ENCODE measurements at places on chromosomes 12 and 14.

DNA sequence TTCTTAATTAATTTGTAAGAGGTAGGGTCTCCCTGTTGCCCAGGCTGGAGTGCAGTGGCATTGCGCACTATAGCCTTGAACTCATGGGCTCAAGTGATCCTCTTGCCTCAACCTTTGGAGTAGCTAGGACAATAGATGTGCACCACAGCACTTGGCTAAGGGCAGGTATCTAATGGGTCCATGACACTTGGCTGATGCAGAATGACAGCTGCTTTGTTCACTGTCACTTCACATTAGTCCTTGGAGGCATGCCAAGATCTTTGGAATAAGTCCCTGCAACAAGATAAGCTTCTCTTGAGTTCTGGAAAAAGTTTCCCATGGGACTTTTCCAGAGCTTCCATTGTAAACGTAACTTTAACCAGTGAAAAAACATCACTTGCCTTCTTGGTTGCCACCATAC, 23.4 kb downstream of the COQ6 start:
- no peak for DNase-seq

- no peak for DNase-seq
Measured at GRCh38 chr12:47473091-47473490, 232.7 kb downstream of the RPAP3 start.

DNA sequence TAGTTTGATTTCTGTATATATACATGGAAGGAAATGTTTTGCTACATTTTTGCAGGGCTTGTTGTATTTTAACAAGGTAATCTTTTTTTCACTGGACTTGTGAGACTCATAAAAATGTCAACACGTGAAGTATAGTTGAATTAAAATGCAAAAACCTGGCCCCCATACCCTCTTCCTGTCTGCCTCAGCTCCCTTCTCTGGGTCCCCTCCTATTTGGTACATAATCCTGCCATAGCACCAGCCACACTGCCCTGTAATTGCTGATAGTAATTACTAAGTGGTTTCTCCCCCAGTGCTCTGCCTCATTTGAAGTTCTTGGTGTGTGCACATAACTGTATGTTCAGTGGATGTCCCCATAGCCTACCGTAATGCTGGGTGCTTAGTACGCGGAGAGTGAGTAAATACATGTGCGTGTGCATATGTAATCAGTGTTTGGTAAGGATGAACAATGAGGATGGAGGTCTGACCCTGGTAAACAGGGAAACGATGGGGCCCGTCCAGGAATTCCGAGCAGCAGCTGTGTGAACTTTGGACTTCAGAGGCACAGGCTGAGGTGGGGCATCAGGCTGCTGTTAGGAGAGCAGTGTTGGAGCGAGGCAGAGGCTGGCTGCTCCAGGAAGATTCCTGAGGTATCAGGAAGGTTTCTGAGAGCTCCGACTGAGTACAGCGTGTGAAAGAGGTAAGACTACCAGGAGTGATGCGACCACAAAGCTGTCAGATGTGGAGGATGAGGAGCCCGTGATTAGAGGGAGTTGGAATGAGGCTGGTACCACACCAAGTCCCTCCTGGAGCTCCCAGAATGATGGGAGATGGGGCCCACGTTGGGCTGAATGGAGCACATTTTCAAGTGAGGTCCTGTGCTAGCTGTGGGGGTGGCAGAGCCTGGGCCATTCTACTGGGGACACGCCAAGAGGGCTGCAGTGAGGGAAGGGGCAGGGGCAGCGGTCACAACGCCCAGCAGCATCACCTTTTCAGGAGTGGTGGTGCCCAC, 106.8 kb downstream of the PELI2 start:
- no peak for DNase-seq

GRCh38 chr14:90177539-90178189, 78.7 kb upstream of the PSMC1 start:
- no peak for DNase-seq

DNA sequence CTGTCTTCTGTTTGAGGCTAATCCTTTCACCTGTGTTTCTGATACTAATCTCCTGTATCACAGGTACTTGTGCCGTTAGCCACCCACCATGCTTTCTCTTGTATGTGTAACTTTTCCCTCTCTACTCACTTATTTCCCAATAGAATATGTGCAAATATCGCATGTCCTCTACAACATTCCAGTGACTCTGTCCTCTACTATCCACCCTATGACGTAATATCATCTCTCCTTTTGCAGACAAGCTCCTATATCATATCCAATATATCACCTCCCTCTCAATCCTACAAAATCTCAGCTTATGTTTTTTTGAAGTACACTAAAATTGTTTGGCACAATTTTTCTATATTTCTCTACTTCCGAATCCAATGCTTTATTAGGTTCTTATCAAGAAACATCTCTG, 232.6 kb upstream of the LRFN5 start:
- no peak for DNase-seq

- DNase-seq = peak; percentile 32
Measured at GRCh38 chr14:103698380-103699260, 16.6 kb downstream of the XRCC3 start.

GRCh38 chr12:95836630-95837239, 22.0 kb upstream of the SNRPF start:
- no peak for DNase-seq

DNA sequence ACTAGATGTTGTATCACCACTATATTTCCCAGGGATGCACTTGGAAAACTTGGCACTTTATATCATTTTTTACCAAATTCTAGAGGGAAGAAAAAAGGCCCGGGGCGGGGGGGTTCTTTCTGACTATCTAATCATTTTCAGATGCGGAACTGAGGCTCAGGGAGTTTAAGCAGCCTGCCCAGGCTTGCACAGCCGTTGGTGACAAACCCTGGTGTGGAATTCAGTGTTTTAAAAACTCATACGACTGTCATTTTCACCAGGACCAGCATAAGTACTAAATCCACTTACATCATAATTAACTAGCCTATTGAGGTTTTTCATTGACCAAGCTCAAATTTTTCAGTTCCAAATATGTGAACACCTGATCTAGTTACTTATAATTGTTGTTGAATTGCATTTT, 181.0 kb downstream of the IPO8 start:
- no peak for DNase-seq

Measured in HL-60 (cell line).